ENCODE measurements at places on chromosomes 13 and 19.
A peak's percentile ranks its signal among the peaks of the same experiment; 100 is the strongest.

DNA sequence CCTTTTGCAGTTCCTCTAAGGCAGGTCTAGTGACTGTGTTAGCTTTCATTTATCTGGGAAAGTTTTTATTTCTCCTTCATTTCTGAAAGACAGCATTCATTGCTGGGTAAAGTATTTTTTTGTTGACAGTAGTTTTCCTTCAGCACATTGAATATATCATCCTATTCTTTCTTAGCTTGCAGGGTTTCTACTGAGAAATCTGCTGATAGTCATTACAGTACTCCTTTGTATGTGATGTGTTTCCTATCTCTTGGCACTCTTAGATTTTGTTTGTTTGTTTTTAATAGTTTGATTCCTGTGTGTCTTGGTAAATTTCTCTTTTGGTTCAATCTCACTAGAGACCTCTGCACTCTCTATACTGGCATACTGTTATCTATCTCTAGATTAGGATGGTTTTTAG lies 1667.9 kb downstream of the SLITRK1 start:
- no peak for DNase-seq

- no peak for DNase-seq
Measured at GRCh38 chr19:11722414-11722813, 16.3 kb downstream of the ZNF823 start.

- DNase-seq = peak; percentile 47
Measured at GRCh38 chr19:33429891-33430673, 56.6 kb downstream of the CEBPG start.

DNA sequence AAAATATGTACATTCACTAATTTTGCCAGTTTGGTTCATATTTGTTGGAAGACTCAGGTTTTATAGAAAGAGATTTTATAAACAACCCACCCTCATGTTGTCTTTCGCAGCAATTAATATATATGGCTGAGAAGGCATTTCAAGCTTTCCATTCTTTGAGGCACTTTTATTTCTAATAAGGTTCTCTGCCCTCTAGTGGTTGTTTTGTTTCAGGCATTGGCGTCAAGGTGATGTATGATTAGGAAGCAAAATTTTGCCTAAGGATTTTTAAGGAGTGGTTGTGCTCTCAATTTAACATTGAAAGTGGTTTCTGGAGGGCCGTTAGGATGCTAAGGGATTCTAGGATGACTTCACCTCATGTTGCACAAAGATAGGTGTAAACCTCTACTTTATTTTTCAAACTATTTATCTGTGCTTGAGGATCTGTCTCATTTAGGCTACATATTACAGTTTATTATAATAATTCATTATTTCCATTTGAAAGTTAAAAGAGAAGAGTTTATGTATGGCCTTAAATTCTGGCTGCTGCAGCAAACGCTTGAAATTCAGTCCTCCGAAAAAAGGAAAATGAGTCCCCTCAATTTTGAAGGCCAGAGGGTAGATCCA lies 35.9 kb downstream of the OXGR1 start:
- no peak for DNase-seq

DNA sequence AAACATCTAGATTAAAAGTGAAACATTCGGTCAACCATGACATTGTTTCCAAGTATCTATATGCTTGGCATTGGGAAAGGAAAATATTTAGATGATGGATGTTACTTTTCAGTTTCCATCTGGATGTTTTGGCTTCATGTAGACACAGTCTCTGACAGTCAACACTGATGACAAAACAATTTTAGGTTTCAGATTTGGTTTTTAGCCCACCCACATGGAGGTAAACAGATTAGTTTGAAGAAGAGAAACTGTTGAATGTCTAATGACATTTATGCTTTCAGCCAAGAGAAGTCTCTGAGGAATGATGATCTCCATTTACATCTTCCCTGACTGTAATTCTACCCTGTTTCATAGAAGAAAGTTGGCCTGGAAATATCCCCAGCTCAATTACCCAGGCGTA lies 379.1 kb downstream of the SLITRK6 start:
- DNase-seq = no peak

DNA sequence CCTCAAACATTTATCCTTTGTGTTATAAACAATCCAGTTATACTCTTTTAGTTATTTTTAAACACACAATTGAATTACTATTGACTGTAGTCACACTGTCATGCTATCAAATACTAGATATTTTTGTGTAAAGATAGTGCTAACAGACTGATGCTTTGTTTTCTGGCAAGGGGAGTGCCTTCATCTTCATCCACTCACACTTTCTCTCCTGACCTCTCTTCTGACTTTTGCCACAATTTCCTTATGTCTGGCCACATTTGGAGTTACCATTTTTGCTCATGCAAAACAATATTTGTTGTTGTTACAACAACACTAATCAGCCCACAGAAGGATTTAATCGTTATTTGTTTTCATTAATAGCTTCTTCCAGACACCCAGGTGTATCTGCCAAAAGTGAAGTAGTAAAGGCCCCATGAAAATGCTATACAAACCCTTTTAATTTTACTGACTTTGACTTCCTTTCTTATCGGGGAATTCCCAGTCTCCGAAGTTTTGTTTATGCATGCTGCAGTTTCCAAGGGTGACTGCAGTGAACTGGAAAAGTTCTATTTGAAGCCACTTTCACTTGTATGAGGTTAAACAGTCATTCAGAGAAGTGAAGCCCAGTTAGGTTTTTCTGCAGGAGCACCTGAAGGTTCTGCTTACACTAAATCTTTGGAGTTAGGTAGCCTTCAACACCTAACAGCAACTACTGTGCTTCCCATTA lies 66.1 kb upstream of the FRY start:
- no peak for DNase-seq

DNA sequence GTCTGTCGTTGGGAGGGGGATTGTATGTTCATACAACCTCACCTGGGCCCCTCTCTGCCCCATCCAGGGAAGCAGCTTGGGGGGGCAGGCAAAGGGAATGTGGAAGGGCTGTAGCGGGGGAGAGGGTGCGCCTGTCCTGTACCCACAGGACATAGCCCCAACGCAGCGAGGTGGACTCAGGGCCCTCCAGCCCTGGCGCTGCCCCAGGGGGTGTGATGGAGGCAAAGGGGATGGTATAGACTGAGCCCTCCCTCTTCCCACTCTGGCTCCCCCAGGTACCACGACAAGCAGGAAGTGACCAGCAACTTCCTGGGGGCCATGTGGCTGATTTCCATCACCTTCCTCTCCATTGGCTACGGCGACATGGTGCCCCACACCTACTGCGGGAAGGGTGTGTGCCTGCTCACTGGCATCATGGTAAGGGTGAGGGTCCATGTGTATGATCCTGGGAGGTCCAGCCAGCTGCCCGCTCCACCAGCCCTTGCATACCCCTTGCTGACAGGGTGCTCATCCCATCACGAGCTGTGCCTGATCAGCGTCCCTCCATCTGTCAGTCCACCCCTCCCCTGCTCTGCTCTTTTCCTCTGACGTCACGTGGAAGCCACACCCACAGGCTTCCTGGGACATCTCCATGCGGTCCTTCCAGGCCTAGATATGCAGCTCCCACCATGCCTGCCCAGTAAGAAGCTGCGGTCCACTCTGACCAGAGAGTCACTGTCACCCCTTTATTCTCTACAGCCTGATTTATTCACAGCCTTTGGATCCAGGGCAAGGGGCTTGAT lies 18.3 kb downstream of the KCNN1 start:
- DNase-seq = no peak

- DNase-seq = peak; percentile 81
Measured at GRCh38 chr19:38729653-38730469, 14.4 kb downstream of the CAPN12 start.

All from CD8-positive, alpha-beta memory T cell (primary cell).